Lower lobe of right lung (tissue), 2 donors: ENCODE measurements at places on chromosomes 2 and 18.

DNA sequence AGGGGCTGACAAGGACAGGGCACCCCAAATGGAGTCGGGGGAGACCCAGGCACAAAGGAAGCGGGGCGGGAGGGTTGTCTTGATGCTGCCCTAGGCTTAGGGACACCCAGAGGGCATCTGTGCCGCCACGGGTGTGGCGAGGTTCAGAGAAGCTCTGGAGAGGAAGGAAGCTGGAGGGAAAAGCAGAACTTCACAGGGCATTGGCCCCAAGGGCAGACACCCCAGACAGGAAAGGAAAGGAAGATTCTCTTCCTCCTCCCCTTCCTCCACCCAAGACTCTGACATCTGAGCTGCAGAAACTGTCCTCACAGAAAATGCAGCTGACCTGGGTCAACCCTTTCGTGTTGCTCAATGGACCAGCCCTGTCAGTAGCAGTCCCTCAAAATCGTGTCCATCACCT, 25.6 kb downstream of the DNMT3A start:
- peak; percentile 82 for DNase-seq

- DNase-seq = no peak
These were observed 204.5 kb downstream of the ARL4C start for GRCh38 chr2:234292205-234292961.

- DNase-seq = no peak
These were observed 98.6 kb upstream of the NFU1 start for GRCh38 chr2:69535817-69536241.

DNA sequence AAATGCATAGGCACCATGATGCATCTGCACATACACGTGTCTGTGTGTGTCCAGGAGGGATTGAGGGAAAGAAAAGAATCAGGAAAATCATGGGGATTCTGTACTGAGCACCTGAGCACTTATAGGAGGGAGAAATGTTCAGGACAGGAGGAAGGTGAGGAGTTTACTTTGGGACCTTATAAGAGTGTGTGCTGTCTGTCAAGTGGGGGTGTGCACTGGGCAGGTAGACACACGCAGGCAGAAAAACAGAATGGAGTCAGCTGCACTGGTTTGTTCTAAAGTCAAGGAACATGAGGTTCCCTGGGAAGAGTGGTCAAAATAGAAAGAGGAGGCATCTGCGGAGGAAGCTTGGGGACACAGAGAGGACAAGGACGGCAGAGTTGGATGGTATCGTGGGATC, 92.2 kb upstream of the KCTD1 start:
- DNase-seq = no peak

DNA sequence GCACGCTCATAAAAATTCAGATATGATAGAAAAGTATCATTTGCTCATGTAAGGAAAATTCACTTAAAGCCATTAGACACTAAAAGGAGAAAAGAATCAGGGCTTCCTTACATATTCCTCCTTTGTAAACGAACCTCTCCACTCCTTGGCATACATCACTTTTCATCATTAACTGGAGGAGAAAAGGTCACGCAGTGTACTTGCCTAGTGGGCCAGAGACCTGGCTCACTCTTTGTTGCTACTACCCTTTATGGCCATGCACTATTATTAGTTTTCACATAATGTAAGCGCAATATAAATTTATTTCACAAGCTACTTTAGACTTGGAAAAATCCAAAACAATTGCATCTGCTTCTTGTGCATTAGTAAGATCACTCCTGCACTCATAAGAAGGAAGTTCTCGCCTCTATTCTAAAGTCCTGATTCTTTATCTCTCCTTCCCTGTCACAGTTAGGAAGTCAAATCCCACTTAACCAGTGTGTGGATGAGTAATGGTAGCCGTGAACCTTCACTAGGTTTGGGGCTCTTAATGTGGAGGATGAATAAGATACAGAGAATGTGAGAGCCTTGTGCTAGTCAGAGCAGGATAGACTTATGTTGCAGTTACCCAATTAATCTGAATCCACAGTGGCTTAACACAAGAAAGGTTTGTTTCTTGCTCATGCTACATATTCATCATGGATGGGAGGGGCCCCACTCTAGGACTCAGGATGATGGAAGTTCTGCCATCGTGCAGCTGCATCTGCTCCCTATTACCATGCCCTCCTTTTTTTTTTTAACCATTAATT, 115.0 kb upstream of the GLS start:
- no peak for DNase-seq
